MG63 (cell line): ENCODE measurements at places on chromosomes 1 and 21.

DNA sequence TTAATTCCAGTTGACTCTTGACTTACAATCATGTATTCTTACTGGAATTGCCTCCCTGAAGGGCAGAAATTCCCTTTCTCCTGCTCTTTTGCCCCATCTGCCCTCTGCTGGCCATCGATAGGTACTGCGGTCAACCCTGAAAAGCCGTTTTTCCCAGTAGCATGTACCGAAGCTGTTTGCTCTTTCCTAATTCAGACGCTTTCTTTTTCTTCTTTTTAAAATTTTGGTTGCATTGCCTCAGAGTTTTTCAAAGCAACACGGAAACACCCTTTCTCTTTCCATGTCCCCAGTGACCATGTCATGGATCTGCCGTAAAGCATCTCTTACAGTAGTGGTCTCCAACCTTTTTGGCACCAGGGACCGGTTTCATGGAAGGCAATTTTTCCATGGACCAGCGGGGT is 164.2 kb upstream of the C1orf21 start:
- DNase-seq, result peak; percentile 42

DNA sequence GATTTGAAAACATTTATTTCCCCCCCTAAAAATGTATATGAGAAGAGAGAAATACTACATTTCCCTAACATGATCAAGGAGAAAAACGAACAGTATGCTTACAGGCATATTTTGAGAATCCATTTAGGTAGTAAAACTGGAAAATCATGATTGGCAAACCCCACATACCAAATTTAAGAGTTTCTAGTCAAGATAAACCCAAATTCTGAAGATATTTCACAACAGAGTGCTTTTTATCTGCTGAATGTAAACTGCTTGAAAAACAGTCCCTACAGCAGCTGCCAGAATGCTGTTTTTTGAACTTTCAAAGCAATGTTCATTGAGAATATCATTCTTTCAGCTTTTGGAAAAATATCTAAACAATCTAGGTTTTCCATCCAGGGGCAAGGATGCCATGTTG is 31.0 kb downstream of the ASH1L start:
- DNase-seq, result no peak

DNA sequence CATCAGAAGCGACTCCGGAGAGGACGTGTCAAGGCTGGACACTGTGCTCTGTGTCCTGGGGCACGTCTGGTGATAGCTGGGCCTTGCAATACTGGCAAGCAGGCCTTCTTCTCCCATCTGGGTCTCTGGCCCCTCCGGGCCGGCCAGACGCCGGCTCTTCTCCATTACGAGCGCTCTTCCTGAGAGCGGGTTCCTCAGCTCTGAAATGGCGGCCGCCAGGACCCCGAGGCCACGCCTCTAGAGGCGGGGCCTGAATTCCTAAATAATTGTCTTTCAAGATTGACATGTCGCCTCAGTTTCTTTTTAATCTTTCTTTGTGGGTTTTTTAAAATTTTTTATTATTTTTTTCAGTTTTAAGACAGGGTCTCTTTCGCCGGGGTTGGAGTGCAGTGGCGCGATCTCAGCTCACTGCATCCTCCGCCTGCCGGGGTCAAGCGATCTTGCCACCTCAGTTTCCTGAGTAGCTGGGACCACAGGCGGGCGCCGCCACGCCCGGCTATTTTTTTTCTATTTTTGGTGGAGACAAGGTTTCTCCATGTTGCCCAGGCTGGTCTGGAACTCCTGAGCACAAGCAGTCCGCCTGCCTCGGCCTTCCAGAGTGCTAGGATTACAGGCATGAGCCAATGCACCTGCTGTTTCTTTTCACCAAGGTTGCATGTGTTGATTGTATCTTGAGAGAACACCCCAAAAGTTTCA is 9.2 kb downstream of the RNF2 start:
- no peak for DNase-seq

GRCh38 chr1:54875000-54875399 is 12.0 kb downstream of the DHCR24 start:
- DNase-seq, result no peak

- no peak for DNase-seq
Observed at GRCh38 chr21:35484851-35485250, 435.7 kb upstream of the RUNX1 start.

- DNase-seq, result no peak
Observed at GRCh38 chr1:35288761-35289160, 20.3 kb downstream of the ZMYM4 start.

DNA sequence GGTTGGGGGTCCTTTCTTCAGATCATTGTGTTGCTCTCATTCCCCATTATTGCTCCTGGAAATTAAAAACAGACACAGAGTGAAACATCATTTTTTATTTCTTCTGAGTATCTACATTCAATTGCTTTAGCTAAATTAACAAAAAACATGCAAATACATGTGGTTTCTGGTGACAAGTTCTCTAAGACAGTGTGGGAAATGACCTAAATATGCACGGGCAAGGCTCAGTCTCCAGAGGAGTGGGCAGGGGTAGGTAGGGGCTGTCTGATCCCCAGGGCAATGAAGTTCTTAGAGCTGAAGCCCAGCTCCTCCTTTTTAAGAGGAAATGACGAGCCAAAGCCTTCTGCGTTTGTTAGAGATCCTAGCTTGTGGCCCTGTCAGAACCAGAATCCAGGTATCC is 4.5 kb downstream of the LEFTY2 start:
- no peak for DNase-seq

GRCh38 chr1:70396607-70397006 is 14.5 kb upstream of the CTH start:
- DNase-seq, result no peak

GRCh38 chr1:87134625-87135328 is 193.9 kb upstream of the LMO4 start:
- no peak for DNase-seq

GRCh38 chr1:170732252-170732588 is 68.3 kb downstream of the PRRX1 start:
- no peak for DNase-seq

GRCh38 chr1:87800006-87800405 is 471.3 kb downstream of the LMO4 start:
- DNase-seq, result no peak

- DNase-seq, result no peak
Observed at GRCh38 chr1:21188235-21188634, 11.5 kb upstream of the EIF4G3 start.

- peak; percentile 81 for DNase-seq
Observed at GRCh38 chr1:150979092-150980056, 2.7 kb upstream of the ANXA9 start.

DNA sequence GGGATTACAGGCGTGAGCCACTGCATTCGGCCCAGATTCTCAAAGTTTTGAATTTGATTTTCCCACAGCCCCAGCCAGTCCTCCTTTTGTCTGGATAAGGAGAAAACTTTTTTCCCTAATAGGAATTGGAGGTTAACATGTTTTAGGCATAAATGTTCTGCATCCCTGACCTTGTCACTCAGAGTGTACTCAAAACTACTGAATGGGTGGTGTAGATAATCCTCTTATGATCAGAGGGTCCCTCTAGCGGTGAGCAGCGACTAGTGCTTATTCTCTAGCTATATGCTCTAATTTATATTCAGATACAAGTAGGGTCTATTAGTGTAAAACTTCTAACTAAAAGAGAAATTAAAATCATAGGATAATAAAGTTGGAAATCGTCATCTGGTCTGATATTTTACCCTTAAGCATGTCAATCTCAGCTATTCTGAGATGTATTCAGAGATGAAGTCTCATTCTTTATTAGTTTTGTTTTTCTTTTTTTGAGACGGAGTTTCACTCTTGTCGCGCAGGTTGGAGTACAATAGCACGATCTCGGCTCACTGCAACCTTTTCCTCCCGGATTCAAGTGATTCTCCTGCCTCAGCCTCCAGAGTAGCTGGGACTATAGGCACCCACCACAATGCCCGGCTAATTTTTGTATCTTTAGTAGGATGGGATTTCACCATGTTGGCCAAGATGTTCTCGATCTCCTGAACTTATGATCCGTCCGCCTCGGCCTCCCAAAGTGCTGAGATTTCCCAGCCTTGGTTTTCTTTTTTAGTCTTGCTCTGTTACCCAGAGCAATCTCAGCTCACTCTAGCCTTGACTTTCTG is 2.7 kb upstream of the PSMD4 start:
- DNase-seq, result peak; percentile 65

DNA sequence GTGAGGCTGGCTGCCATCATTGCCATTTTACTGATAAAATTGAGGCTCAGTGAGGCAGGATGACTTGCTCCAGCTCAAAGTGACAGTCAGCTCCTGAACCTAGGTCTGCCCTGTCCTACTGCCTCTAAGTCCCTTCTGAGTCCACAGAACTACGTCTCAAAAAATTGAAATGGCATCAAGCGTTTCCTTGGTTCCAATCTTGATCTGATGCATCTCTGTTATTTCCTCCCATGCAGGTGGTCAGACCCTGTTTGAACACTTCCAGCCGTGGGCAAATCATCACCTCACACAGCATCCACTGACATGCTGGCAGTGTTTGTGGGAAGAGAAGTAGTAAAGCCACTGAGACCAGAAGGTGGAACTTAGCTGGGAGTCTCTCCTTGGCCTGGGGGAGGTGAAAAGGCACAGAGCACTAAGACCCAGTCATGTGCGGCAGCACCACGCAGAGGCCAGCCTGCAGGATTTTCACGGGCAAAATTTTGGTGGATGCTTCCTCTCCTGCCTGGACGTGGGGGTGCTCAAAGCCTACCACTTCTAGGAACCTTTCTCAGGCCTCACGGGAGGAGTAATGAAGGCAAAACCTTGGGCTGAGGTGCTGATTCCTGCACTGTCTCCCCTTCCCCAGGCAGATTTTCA is 7.8 kb upstream of the CPLANE2 start:
- DNase-seq, result no peak

DNA sequence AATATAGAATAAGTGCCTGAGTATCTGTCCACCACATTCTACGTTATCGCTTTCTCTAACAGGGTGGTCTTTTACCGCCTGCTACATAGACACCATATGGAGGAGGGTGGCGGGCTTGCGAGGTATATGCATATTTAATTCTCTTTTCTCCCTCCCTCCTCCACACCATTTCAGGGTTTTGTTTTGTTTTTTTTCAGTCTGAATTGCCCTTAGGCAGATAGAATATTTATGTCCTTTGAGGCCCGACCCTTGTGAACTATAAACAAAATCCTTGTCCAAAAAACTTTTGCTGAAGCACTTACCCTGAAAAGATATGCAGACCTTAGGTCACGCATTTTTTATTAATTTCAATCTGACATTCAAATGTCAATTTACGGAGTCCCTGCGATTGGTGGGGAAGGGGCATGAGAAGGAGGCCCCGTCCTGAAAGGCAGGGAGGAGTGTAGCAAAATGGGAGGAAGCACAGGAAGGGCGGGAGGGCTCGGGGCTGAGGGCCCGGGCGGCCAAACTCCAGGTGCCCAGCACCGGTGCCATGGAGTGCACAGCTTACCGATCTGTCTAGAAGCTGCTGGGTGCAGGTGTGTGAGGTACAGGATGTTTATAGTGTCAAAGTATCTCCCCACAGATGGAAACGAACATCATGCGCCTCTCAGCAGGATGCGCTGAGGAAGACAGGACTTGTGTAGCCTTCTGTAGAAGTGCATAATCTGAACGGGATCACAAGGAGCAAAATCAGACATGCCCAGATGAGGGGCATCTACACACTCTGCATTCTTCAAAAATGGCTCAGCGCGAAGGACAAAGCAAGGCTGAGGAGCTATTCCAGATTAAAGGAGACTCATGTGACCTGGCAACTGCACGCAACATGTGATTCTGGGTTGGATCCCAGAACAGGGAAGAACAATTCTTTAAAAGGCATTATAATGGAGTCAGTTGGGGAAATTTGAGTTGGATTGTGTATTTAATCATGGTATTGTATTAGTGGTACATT is 68.8 kb upstream of the LYST start:
- no peak for DNase-seq

- DNase-seq, result no peak
Observed at GRCh38 chr1:43359696-43360095, 915 bp downstream of the CDC20 start.

GRCh38 chr1:41689558-41689981 is 205.1 kb upstream of the EDN2 start:
- DNase-seq, result no peak

- DNase-seq, result no peak
Observed at GRCh38 chr1:188594542-188595235, 1765.9 kb downstream of the PLA2G4A start.

DNA sequence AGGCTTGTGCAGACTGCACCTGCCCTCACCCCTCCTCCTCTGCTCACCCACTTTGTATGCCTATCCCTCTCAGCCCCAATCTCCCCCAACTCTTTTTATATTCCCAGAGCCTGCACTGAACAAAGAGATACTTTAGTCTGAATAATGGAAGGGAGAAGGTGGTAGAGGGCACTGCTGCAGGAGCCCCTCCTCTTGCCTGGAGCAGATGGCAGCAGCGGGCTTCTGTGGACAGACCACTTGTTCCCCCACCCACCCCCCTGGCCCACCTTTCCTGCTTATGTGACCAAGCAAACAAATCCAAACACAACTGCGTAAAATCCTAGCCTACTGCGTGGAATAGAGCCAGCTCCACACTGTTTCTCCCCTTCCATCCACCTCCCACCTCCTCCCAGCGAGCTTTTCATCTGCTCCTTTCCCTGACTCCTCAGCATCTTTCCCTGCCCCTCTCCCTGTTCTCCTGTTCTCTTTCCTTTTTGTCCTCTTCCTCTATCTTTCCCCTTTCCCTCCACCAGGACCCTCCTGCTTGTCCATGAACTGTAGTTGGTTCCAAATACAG is 27.5 kb downstream of the RGS8 start:
- no peak for DNase-seq

DNA sequence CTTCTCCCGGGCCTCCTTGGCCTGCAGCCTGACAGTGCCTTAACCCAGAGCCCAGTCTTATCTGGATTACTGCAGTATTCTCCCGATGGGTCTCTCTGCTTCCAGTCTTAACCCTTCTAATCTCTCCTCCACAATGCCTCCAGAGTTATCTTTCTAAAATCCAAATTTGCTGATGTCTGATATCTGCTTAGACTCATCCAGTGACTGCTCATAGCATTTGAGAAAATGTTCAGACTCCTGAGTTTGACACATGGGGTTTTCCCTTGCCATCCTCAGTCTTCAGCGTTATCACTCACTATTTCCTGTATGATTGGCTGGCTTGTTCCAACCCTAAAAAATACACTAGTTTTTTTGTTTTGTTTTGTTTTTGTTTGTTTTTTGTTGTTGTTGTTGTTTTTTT is 102.0 kb downstream of the FMN2 start:
- peak; percentile 6 for DNase-seq

DNA sequence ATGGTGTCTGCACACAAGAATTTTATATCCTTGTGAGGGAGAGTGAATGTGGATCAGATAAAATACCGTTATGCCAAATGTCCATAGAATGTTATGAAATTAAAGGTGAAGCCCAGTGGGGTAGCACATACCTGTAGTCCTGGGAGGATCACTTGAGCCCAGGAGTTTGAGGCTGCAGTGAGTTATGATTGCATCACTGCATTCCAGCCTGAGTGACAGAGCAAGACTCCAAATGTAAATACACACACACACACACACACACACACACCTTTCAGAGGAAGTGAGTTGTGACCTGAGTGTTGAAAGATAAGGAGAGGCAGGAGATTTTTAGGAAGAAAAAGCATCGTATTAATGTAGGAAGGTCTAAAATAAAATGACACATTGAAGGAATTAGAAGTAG is 28.1 kb upstream of the ZYG11A start:
- DNase-seq, result no peak

GRCh38 chr1:31295874-31296485 is 608 bp downstream of the SNRNP40 start:
- no peak for DNase-seq

DNA sequence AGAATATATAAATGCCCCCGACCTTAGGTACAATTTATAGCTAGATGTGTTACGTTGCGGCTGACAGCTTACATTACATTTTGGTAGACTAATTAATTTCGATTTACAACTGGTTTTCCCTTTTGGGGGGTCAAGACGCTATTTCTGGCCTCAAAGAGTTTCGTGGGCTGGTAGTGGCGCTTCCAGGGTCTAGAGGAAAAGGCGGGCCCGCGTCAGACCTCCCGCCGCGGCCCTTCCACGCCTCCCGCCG is 391 bp downstream of the IFT25 start:
- DNase-seq, result no peak
